ENCODE measurements at places on chromosomes 12 and 14.

DNA sequence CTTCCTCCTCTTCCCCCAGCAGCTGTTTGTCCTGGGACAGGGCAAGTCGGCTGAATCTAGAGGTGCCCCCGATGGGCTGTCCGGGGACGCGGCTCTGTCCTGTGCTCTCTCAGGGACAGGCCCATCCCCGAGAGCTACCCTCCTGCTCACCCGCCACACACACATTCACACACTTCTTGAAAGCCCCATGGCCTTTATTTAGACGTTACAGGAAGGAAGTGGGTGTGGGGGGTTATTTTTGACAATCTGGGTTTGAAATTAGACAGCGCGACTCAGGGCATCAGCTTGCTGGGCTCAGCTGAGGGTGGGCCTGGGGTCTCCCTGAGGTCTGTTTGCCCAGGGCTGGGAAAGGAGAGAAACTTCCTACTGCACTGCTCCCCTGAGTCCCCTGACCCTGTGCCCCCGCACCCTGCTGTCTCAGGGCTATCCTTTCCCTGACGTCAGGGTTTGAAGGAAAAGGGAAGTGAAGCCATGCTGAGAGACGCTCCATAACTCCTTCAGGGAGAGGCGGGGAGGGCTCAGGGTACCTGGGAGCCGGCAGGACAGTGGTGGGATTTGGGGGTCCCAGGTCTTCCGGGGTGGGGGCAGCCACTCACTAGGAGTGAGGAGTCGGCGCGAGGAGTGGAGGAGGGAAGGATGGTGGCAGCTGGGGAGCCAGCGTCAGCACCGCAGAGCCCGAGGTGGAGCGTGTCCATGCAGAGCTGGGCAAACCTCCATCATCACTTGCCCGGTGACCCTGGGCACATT lies 8.1 kb downstream of the PTPN6 start:
- DNase-seq = no peak

DNA sequence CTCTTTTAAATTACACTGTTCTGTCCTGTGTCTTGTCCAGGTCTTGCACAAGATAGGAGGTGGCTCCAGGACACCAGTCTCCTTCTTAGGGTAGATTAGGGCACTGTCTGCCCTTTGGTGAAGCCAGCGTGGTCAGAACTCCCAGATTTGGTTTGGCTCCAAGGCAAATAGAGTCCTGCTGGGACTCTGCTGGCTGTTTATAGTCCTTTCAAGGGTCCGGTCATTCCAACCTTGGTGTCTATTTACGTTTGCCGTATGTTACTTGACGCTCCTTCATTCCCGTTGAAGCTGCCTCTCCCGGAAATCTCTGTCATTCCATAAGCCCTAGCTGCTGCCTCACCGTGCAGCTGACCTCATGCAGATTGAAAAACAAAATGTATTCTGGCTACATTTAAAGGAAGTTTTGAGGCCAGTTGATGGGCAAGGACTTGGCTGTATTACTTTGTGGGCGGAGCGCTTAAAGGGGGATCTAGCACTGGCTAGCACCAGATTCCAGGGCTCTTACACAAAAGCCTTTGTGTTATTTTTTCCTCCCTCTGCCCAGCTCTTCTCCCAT lies 180.6 kb downstream of the AKAP6 start:
- no peak for DNase-seq

- DNase-seq = peak; percentile 53
Measured at GRCh38 chr12:14238221-14238792, 127.2 kb upstream of the ATF7IP start.

DNA sequence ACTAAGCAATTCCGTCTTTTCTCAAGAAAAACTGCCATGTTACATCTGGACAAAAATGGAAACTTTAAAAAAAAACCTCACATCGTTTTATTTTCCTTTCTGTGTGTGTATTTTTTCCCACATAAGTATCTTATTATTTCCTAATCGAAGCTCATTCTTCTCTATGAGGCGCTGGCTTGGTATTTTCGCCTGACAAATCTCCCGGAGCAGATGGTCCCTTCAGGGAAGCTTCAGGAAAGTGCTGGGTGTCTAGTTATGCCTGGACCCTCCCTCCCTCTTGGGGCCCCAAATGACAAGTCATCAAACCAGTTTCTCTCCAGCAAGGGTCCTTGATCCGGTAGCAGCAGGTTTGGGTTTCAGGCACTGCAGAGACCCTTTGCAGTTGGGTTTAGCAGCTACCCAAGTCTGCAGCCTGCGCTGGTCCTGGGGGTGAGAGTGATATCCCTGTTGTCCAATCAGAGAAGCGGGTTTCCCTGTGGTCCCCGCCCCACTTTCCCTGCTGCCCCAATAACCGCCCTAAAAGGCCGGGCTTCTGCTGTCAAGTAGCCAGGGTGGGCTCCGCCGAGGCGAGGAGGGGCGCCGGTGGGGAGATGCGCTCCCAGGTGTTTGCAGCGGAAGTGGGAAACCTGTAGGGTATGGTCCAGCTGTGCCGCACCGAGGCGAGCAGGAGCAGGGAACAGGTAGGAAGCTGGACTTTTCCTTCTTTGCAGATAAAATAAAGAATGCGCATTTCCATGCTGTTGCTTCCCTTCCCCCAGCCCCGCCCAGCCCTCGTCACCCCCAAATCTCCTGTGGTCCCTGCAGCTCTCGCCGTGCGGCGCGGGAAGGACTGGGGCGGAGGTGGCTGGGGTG lies at the start of gene CNTN1:
CNTN1 (plus strand) TSS at position 527 of the 852 bp plus-strand sequence.
- DNase-seq = peak; percentile 96

DNA sequence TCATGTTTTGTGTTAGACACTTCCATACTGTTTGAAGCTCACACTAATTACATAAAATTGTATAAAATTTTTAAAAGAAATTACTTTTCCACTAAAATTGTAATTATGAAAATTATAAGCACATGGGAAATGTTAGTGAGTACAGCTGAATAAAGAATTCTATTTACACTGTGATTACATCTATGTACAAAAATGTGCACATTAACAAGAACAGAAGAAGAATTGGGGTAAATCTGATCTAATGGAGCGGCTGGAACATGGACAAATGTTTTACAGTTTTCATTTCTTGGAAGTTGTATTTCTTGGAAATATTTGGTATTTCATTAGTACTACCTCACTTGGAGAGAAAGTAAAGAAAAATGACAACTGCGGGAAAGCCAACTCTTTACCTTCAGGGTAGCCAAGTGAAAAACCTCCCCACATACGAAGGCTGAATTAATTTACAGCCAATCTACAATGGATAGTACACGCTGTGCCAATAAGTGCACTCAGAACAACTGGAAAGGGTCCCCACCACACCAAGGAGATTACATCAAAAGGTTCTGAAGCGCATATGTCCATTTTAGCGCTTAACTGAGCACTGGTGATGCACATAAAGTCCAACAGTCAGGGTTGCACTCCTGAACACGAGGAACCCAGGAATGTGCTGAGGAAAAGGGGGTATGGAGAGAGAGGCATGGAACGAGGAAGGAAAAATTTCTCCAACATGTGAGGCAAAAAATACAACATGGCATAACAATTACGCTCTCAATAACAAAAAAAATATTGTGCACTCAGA lies 17.5 kb downstream of the MED13L start:
- DNase-seq = no peak

DNA sequence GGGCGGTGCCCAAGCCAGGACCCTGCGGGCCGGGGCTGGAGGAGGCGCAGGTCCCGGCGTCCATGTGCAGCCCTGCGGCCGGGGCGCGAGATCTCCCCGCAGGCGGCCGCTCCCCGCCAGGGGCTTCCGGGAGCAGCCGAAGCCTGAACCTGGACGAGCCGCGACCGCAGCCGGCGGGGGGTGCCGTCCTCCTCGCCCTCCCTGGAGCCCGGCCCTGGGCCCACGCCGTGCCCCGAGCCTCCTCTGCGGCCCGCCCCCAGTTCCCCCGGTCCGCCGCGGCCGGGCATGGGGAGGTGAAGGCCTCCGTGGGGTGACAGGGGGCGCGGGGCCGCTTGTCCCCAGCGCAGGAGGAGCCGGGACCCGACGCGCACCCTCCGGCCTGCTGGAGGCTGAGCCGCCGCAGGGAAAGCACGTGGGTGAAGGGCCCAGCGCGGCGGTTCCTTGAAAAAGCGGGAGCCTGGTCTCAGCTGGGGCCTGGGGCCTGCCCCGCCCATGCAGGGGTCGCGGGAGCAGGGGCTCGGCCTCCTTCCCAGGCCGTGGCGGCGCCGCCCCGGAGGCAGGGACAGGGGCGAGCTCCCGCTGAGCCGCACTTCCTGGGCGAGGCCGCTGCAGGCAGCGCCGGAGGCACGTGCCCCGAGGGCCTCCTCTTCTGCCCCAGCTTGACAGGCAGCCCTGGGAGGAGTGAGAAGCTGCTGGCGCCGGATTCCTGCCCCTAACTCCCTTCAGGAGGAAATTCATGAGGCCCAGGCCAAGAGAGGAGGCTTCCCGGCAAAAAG lies 55.6 kb upstream of the PPP2R5C start:
- DNase-seq = no peak

DNA sequence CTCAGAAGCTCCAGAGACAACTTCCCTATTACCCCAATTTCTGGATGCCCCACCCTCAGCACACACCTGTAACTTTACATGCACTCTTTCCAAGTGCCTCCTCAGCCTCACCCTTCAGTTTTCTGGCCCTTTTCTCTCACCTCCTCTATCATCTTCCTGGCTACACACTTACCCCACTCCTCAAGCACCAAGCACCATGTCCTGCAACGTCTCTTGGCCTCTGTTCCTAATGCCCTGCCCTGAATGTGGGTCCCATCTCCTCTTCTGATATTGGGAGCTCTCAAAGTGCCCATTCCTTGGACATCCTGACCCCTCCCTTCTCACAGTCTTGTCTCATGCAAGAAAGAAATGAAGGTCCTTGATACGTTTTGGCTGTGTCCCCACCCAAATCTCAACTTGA lies 1.2 kb downstream of the KRT72 start:
- no peak for DNase-seq

DNA sequence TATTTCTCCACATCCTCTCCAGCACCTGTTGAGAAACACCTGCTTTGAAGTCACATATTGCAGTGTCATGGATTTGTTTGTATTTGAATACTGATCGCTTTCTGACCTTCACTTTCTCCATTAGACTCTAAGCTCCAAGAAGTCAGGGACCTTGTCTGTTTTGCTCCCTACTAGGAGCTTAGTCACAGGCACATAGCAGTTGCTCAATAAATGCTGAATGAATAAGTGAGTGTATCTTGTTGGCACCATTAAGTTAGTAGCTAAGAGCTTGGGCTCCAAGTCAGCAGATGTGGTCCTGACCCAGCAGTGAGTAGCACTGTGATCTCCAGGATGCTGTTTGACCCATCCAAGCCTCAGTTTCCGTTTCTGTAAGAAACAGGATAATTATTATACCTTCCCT lies 10.1 kb downstream of the MVK start:
- no peak for DNase-seq

DNA sequence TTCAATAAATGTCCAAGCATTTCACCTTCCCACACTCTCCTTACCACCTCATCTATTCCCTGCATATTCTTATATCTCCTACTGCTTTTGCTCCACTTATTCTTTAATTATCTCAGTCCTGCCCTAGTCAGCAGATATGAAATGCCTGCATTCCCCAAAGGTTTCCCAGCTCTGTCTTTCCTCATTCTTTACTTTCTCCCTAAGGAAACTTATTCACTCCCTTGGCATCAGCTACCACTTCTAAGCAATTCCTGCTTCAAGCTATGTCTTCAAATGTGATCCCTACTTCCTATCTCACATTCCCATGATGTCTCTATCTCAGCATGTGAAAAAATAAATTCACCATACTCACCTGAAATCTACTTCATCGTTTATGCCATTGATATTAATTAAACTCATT lies 111.8 kb downstream of the CAPZA3 start:
- DNase-seq = no peak

DNA sequence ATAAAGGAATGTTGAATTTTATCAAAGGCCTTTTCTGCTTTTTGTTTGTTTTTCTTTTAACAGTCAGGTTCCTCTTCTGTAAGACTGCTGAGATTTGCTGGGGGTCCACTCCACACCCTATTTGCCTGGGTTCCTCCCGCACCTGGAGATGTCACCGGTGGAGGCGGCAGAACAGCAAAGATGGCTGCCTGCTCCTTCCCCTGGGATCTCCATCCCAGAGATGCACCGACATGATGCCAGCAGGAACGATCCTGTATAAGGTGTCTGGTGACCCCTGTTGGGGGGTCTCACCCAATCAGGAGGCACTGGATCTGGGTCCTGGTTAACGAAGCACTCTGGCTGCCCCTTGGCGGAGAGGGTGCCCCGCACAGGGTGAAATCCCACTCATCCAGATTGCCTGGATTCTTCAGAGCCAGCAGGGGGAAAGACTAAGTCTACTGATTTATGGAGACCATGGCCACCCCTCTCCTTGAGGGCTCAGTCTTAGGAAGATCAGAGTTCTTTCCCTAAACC lies 244.0 kb upstream of the MDGA2 start:
- no peak for DNase-seq

GRCh38 chr12:11621797-11622423 lies 27.6 kb upstream of the ETV6 start:
- DNase-seq = no peak

- no peak for DNase-seq
Measured at GRCh38 chr14:52240623-52241022, 26.9 kb upstream of the PTGDR start.

DNA sequence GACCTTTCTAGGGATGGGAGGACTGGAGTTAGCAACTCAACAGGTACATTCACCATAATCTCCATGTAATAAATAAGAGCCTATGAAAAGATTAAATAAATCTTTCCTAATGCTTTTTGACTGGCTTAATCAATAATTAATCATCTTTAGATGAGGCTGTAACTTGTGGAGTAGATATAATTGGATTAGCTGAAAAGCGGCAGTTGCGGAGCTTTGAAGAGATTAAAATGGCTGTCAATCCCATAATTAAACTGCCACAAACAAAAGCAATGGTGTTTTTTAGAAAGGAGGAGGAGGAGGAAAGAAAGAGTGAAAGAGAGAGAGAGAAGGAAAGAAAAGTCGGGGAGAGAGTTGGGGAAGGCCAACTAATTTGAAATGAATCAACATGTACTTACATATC lies 70.7 kb upstream of the TMEM263 start:
- no peak for DNase-seq
